ENCODE measurements at places on chromosomes 6 and 20.

DNA sequence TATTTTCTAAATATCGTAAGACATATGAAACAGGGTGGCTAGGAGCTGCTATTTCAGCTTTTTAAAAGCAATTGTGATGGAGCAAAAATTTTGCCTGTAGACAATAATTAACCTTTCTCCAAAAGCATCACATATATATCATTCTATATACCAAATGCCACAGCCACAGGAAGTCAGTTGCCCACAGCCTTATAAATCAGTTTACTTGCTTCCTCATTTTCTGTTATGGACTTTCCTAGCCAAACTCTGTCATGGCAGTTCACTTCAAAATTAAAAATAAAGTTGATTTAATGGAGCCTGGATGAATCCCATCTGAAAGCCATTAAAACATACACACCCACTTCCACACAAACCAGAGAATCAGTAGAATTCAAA lies 93.4 kb upstream of the NHSL1 start:
- DNase-seq = no peak

GRCh38 chr6:18601516-18602020 lies 214.4 kb downstream of the RNF144B start:
- DNase-seq = no peak

- peak; percentile 67 for DNase-seq
Observed at GRCh38 chr20:6692566-6693173, 74.8 kb upstream of the BMP2 start.

DNA sequence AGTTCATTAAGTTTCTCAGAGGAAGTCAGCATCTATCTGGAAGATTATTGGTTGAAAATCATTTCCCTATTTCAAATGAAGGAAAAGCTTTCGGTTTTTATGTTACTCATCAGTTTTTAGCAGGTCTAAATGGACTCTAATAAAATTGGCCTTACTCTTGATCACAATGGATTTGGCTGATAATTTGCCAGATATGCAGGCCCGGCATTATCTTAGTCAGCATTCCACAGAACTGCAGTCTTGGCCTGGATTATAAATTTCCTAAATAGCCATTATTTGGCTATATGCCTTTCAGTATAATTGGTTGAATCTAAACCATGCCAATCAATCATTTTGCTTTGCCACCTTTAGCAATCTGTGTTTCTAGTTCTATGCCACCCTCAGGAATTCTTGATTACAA lies 91.7 kb upstream of the KCNQ5 start:
- DNase-seq = no peak

- no peak for DNase-seq
Observed at GRCh38 chr6:109454496-109455436, 806 bp downstream of the MICAL1 start.

- no peak for DNase-seq
Observed at GRCh38 chr20:33889312-33889711, 78.2 kb downstream of the CHMP4B start.

DNA sequence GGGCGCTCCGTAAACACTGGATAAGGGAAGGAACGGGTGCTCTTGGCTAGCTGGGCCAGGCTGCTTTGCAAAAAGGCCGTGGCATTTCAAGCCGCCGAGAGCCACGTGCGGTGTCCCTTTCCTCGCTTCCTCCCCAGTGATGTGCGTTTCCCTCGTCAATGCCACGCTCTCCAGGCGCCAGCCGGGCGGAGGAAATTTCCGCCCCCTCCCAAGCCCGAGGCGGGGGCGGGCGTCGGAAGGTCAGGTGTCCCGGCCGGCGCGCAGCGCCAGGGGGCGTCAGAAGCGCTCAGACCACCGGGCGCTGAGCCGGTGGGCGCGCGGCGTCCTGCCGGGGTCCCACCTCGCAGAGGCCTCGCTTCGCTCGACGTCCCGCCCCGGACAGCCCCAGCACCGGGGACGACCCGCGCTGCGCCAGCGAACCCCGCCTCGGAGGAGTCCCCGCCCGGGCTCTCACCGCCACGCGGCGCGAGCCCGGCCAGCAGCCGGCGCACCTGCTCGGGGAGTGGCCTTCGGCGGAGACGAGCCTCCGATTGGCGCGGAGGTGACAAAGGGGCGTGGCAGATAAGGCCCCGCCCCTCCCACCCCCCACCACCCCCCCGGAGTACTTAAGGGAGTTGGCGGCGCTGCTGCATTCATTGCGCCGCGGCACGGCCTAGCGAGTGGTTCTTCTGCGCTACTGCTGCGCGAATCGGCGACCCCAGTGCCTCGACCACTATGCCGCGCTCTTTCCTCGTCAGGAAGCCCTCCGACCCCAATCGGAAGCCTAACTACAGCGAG lies at the start of gene SNAI1:
SNAI1 (plus strand) TSS at position 635 of the 777 bp plus-strand sequence; CDS start at position 715, 80 bp downstream.
- peak; percentile 87 for DNase-seq

DNA sequence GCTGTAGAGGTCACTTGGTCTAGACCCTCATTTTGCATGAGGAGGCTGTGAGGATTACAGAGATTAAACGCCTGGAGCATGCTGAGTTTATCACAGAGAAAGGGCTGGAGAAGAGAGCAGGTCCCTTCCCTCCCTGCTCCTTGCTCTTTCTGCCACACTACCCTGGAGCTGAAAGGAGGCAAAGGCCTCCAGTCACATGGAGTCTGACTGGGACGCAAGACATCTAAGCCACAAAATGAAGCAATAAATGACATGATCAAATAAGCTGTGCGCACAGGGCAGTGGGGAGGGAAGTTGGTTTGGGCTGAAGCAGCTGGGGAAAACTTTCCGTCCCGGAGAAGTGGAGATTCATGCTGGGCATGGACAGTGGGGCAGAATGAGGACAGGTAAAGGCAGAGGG lies 33.3 kb downstream of the ATXN1 start:
- no peak for DNase-seq

DNA sequence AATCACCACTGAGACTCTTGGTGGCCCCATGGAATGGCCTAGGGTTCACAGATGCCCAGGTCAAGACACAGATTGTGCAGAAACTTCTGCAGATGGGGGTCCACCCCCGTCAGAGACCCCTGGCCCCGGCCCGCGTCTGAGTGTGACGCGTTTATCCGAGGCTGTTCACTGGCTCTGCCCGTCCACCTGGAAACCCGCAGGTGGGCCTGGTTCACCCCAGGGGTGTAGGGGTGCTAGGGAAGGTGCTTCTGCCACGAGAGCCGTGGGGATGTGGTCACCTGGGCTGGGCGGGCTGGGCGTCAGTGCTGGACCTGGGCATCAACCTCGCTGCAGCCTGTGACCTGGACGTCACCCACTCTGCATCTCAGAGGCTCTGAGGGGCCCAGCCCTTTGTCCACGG lies 39.5 kb upstream of the GATA5 start:
- no peak for DNase-seq

DNA sequence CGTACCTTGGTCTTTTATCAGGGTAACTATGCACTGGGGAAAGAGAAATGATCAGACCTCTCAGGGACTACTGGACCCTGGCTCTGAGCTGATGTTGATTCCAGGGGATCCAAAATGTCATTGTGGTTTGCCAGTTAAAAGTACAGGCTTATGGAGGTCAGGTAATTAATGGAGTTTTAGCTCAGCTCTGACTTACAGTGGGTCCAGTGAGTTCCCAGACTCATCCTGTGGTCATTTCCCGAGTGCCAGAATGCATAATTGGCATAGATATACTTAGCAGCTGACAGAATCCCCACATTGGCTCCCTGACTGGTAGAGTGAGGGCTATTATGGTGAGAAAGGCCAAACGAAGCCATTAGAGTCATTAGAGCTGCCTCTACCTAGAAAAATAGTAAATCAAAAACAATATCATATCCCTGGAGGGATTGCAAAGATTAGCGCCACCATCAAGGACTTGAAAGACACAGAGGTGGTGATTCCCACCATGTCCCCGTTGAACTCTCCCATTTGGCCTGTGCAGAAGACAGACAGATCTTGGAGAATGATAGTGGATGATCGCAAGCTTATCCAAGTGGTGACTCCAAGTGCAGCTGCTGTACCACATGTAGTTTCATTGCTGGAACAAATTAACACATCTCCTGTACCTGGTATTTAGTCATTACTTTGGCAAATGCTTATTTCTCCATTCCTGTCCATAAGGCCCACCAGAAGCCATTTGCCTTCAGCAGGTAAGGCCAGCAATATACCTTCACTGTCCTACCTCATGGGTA lies 152.4 kb downstream of the THBS2 start:
- DNase-seq = no peak

GRCh38 chr6:112221981-112222852 lies 32.1 kb downstream of the LAMA4 start:
- DNase-seq = no peak

Data from NCI-H510A treated with DMSO at 0.1 percent for 48 hours (cell line).